ENCODE measurements at places on chromosomes 5 and 9. TPM values are rescaled to one million over a fixed set of nuclear protein-coding genes. Genes with fewer than 3 reads are reported as not detected.

Gene CD180
- total RNA-seq, result not detected

- H3K27me3 ChIP-seq, result no peaks in the 10 kb centered on the region
- peaks cover 23% of the 10 kb centered on the region for H3K4me1 ChIP-seq
- peak overlapping the region; percentile 96 for H3K4me3 ChIP-seq
Measured at GRCh38 chr9:97632248-97632984, 752 bp downstream of the TSTD2 start.

GRCh38 chr5:138622051-138622450 is 46.9 kb upstream of the HSPA9 start:
- no peaks in the 10 kb centered on the region for H3K27me3 ChIP-seq
- no peak for DNase-seq
- H3K4me3 ChIP-seq, result no peak overlapping the region
- no peaks in the 10 kb centered on the region for H3K4me1 ChIP-seq

DNA sequence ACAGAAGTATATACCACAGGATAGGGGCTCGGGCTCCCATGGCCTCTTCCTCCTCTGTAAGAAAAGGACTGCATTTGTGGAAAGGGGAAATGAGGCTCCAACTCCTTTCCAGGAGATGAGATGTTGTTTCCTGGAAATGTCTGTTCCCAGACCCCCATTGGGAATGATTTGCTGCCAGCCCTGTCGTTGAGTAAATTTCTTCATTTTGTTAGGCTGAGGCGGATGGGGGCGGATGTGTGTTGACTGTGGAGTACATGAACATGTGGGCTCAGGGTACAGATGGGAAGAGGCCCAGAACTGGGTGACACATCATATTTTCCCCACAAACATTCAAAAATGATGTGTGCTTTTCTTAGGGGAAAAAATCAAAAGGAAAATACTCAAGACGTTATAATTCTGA is 28.8 kb upstream of the TNFAIP8 start:
- no peaks in the 10 kb centered on the region for H3K36me3 ChIP-seq
- H3K4me1 ChIP-seq, result peaks cover 58% of the 10 kb centered on the region
- H3K27me3 ChIP-seq, result no peaks in the 10 kb centered on the region
- H3K27ac ChIP-seq, result peak overlapping the region; percentile 65
- DNase-seq, result no peak

Measured in osteoblast (primary cell).